ENCODE measurements at places on chromosomes 2 and 18. TPM values are rescaled to one million over a fixed set of nuclear protein-coding genes. Genes with fewer than 3 reads are reported as not detected.

Gene CRYGC
- not detected for total RNA-seq

Gene LOXL3
- 4.8 TPM for total RNA-seq

Gene TTC39C
- total RNA-seq = 4.0 TPM

Gene KLHL29
- total RNA-seq = 0.54 TPM

Gene IL36RN
- not detected for total RNA-seq

Gene SKOR2
- total RNA-seq = not detected

Gene PFN4
- 0.32 TPM for total RNA-seq

Gene C2orf15
- total RNA-seq = not detected

Gene PLCL1
- 96.2 TPM for total RNA-seq

Gene AP1S3
- total RNA-seq = 0.35 TPM

Gene POTEI
- not detected for total RNA-seq

Gene LRRC30
- not detected for total RNA-seq

Gene RAB6C
- 0.16 TPM for total RNA-seq

Gene UGT1A4
- not detected for total RNA-seq

Gene TBR1
- total RNA-seq = not detected

Gene EIF2B4
- 40.3 TPM for total RNA-seq

Gene CCDC74B
- total RNA-seq = 0.97 TPM

Gene PAX8
- 0.60 TPM for total RNA-seq

Gene PCARE
- 0.51 TPM for total RNA-seq

Gene SCTR
- total RNA-seq = 0.41 TPM

Gene LYG1
- total RNA-seq = 0.57 TPM

Gene TRABD2A
- total RNA-seq = 0.73 TPM

Gene CGREF1
- 0.84 TPM for total RNA-seq

Gene ADD2
- 2.3 TPM for total RNA-seq

Gene ARPC2
- total RNA-seq = 142 TPM

Gene PRPF40A
- total RNA-seq = 36.0 TPM

Gene ACMSD
- total RNA-seq = not detected

Gene CFAP53
- not detected for total RNA-seq

Gene AQP4
- total RNA-seq = 24.6 TPM

Gene TRIM43
- not detected for total RNA-seq

Gene AGXT
- not detected for total RNA-seq

Gene SPHKAP
- total RNA-seq = 107 TPM

Gene HOXD9
- not detected for total RNA-seq

All from Right ventricle myocardium inferior (tissue), 1 donor.